ENCODE measurements at places on chromosomes 3 and 15.

DNA sequence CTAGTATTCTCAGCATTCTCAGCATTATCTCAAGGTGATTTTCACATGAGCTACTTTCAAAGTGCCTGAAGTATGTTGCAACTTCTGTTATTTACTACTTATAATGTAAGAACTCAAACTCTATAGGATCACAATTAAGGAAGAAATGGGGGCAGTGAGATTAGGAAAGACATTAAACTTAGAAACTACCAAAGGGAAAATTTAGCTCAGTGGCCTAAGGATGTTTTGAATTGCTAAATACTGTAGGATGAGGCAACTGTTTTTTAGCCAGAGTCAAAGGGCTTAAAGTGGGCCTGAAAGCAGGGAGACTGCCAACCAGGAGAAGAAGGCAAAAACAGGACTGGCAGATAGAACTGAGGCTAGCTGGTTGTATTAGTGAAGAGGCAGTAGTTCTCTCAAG is 55.5 kb upstream of the MBNL1 start:
- DNase-seq: no peak

- peak; percentile 66 for DNase-seq
Observed at GRCh38 chr3:45123581-45124269, 22.5 kb downstream of the CDCP1 start.

GRCh38 chr3:143840636-143841035 is 7.6 kb downstream of the SLC9A9 start:
- no peak for DNase-seq

- DNase-seq: no peak
Observed at GRCh38 chr3:126294211-126294808, 62.9 kb downstream of the KLF15 start.

- no peak for DNase-seq
Observed at GRCh38 chr15:79804838-79805237, 92.0 kb downstream of the MTHFS start.

- no peak for DNase-seq
Observed at GRCh38 chr15:80991421-80991820, 1.8 kb upstream of the MESD start.

DNA sequence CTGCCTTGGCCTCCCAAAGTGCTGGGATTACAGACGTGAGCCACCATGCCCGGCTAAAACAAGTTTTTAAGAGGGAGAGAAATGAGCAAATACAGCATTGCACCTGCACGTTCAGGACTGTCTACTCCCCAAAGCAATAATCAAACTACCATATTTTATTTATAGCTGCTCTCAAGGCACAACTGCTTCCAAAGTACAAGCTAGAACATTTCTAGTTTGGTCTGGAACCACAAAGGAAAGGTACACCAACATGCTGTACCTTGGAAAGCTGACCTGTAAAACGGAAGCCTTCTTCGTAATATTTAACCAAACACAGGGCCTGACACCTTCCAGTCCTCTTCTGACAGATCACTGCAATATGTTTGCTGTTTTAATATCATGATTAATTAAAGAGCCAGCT is 14.5 kb upstream of the VGLL4 start:
- DNase-seq: no peak

- DNase-seq: no peak
Observed at GRCh38 chr3:112424394-112424793, 74.9 kb downstream of the BTLA start.

GRCh38 chr15:72852273-72852672 is 68.7 kb upstream of the ADPGK start:
- no peak for DNase-seq

- DNase-seq: no peak
Observed at GRCh38 chr15:98938105-98938417, 69.5 kb downstream of the PGPEP1L start.

GRCh38 chr3:181691901-181692300 is 19.8 kb upstream of the SOX2 start:
- no peak for DNase-seq

- DNase-seq: no peak
Observed at GRCh38 chr3:134459562-134459961, 26.2 kb downstream of the ANAPC13 start.

DNA sequence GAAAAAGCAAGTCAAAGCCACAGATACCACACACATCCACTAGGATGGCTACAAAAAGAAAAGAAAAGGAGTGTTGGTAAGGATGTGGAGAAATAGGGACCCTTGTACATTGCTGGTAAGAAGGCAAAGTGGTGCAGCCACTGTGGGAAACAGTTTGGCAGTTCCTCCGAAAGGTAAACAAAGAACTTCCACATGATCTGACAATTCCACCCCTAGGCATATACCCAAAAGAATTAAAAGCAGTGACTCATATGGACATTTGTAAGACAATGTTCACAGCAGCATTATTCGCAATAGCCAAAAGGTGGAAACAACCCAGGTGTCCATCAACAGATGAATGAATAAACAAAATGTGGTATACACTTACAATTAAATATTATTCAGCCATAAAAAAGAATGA is 22.2 kb upstream of the GMPPB start:
- DNase-seq: no peak

DNA sequence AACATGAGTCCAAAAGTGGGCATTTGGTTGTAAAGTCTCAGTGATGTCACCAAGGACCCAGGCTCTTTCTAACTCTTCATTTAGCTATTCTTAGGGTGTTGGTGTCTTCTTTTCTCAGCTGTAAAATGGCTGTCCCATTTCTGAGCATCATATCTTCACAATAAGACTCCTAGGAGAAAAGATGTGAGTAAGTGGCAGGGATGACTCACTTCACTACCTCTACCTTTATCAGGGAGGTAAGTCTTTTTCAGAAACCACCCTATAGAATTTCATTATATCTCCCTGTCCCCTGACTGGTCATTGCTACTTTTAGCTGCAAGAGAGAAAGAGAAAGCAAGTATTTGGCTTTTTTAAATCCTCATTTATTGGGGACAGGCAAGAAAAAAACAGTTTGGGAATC is 300.2 kb upstream of the RBMS3 start:
- DNase-seq: no peak

DNA sequence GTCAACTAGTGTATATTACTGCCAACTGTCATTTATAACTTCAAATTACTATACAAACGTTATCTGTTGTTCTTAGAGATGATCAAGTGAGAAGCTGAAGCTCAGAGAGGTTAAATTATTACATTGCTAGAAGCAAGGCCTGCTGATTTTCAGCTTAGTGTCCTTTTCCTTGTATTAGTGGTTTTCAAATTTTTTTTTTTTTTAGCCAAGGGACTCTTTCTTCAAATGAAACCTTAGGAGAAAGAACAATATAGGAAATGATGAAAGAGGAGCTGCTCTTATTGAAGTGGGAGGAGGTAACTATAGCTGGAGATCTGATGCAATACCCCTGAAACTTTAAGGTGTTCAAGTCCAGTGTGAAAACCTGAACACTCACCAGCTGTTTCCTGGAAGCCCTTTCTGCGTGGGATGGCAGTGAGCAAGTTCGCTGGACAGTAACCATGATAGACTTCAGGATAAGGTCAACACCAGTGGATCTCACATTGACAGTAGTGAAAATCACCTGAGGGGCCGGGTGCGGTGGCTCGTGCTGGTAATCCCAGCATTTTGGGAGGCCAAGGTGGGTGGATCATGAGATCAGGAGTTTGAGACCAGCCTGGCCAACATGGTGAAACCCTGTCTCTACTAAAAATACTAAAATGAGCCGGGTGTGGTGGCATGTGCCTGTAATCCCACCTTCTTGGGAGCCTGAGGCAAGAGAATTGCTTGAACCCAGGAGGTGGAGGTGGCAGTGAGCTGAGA is 376.2 kb downstream of the EDEM1 start:
- DNase-seq: no peak

DNA sequence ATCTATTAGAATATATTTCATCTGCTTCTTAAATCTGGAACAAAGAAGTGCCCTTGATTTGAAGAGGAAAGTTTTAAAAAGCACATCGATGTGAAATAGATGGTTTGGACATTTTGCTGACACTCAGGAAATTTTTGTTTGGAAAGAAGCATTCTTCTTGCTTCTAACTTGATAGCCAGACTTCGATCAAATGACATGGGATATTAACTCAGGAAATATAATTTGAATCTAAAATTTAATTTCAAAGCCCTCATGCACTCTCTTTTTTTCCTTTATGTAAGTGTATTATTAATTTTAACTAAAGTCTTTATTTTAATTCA is 761.2 kb downstream of the VGLL3 start:
- DNase-seq: no peak

DNA sequence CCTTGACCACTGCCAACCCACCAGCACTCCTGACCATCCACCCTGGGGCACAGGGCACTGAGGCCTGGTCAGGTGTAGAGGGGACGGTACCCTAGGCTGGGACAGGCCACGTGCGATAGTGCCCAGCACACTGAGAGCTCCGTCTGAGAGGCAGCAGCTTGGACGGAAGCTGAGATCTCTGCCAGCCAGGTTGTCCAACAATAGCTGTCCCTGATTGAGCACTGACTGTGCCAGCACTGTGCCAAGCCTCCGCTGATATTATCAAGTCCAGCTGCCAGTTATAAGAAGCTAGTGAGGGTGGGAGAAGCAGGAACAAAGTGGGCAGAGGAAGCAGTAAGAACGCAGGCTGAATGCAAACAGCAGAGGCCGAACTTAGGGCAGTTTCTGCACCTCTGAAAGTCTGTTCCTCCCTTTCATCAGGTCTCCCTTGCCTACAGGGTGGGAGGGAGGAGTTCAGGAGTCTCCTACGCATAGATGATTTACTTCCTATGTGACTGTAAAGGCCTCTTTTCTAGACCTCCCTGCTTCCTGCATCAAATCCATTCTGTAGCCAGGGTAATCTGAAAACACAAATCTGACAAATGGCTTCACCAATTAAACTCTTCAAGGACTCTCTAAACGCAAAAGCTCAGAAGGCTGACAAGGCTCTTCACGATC is 29.7 kb downstream of the MRPS11 start:
- no peak for DNase-seq
